ENCODE measurements at places on chromosomes 7 and 10.

DNA sequence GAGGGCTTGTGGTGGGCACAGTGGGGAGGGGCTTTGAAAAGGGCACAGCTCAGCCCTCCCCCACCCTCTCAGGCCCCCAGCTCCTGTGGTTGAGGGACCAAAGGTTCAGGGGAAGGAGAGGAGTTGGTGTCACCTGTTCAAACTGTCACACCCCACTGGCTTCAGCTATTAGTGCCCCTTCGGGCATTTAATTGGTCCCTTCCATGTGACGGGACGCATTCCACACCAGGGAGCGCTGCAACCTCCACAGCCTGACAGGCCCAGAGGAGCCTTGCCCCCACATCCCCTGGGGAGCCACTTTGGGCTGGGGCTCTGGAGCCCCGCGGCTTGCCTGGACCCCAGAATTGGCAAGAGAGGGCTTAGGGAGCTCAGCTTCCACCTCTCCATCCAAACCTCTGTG, 75.7 kb downstream of the C10orf105 start:
- no peak for DNase-seq

GRCh38 chr10:128969551-128969950, 497.5 kb upstream of the MGMT start:
- no peak for DNase-seq

DNA sequence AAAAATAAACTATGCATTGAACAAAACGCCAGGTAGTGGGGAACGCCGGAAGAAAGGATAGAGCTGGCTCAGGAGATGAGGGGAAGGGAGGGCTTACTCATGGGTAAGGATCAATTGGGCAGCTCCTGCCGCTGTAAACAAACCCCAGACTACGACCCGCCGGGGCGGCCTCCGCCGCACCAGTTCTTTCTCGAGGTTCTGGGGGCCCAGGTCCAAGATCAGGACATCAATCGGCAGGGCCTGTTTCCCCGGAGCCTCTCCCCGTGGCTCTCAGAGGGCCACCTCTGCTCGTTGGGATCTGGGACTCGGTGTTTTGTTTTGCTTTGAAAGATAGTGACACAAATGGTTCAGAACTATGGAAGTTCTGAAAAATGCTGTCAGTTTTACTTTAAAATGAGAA, 140.4 kb downstream of the ELFN1 start:
- DNase-seq, result no peak

DNA sequence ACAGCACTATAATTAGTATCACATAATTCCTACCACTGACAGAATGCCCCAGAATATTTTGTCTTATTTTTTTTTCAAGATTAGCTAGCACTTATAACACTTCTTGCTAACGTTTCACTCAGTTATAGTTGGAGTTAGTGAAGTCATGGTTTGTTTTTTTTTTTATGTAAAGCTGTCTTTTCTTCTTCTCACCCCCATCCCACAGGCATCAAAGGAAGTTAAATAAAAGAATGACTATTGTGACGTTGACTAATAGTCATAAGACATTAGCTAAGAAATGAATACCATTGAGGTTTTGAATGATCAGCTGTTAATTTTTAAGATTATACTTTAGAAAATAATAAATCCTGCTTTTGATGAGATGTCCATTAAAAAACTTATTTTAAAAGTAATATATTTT, 498.3 kb downstream of the GFRA1 start:
- no peak for DNase-seq

GRCh38 chr7:12296051-12296570, 85.0 kb downstream of the TMEM106B start:
- no peak for DNase-seq

DNA sequence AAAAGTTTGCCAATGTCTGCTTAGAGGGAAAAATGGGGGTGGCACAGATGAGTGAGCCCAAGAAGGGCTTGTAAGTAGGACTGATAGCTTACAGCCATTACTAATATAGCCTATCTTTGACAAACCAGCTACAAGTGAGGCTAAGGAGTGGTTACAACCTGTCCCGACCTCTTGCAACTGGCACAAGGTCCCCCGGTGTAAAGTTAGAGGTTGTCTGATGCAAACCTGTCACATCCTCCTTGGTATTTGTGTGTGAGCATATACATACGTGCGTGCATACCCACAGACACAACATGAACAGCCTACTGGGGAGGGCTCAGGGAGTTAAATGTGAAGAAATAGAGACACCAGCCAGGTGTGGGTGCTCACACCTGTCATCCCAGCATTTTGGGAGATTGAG, 14.6 kb downstream of the ADAP1 start:
- DNase-seq, result no peak

- no peak for DNase-seq
Observed at GRCh38 chr10:1472178-1472958, 265.0 kb downstream of the ADARB2 start.

DNA sequence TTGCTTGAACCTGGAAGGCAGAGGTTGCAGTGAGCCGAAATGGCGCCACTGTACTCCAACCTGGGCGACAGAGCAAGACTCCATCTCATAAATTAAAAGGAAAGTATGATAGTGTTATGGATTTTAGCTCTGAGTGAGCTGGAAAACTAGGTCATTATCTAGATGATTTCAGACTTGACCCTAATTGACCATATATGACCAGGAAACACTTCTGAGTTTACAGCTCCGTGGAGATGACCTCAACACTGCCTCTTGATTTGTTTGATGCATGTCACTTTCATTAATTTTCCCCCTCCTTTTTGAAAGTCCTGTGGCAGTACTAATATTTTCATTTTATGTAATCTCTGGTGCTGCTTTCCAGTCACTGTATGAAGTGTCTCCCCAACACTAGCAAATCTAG, 7.8 kb upstream of the SEC61A2 start:
- no peak for DNase-seq

- no peak for DNase-seq
Observed at GRCh38 chr7:69162931-69163670, 435.2 kb upstream of the AUTS2 start.
